Kidney capillary endothelial cell (primary cell): ENCODE measurements at places on chromosomes 1 and 21.

DNA sequence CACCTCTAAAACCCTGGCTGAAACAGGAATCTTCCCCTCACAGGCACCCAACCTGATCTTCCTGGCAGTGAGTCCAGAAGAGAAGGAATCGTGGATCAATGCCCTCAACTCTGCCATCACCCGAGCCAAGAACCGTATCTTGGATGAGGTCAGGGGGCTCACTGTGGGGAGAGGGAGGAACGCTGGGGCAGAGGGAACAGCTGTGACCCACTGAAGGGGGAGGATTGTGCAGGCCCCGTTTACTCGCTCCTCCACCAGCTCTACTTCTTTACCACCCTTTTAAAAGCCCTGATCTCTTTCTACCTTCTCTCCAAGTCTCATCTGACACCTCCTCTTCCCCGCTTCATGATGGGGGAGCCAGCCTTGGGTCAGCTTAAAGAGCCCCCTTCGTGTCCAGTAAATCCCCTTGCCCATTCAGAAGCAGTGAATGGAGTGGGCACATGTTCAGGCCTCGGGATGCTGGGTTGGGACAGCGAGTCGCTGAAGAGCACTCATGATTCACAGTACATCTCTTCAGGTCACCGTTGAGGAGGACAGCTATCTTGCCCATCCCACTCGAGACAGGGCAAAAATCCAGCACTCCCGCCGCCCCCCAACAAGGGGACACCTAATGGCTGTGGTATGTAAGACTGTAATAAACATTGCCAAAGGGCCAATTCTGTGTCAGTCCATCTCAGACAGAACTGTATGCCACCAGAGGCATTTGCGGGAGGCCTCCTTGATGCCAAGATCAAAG, 7.3 kb downstream of the PLEKHO1 start:
- DNase-seq = no peak

GRCh38 chr1:207825409-207825695, 73.5 kb downstream of the CD46 start:
- no peak for DNase-seq

GRCh38 chr1:218347723-218348627, 2.8 kb downstream of the TGFB2 start:
- no peak for DNase-seq

DNA sequence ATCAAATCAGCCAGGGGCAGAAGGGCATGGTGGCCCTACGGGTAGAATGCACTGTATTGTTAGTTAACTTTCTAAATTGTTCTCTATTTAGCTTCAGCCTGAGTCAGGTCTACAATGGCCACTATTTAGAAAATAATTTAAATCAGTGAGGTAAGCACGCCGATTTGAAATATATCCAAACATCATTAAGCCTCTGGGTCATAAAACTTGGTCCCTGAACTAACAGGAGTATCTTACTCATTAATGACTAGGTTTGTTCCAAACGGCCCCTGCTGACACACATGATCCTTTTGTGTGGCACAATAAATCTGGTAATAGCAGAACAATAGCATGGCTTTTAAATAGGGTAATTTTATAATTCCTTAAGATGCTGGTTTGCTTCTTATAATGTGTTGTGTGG, 48.4 kb downstream of the STX6 start:
- no peak for DNase-seq

GRCh38 chr1:208002672-208003071, 91.7 kb upstream of the CD34 start:
- DNase-seq = no peak

DNA sequence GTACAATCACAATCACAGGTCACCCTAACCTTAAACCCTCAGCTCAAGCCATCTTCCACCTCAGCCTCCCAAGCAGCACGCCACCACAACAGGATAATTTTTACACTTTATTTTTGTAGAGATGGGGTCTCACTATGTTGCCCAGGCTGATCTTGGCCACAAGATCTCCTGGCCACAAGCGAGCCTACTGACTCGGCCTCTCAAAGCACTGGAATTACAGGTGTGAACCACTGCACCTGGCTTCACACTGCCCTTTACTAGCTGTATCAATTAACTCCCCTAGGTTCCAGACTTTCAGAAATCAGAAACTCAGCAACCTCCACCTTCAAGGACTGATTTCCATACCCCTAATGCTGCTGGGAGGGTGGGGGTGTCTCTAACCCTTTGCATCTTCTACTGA, 37.0 kb downstream of the NUP133 start:
- no peak for DNase-seq

- DNase-seq = no peak
These were observed 2.0 kb upstream of the ANGEL2 start for GRCh38 chr1:213017447-213018273.

GRCh38 chr1:67685558-67686266, 711 bp downstream of the GADD45A start:
- no peak for DNase-seq

DNA sequence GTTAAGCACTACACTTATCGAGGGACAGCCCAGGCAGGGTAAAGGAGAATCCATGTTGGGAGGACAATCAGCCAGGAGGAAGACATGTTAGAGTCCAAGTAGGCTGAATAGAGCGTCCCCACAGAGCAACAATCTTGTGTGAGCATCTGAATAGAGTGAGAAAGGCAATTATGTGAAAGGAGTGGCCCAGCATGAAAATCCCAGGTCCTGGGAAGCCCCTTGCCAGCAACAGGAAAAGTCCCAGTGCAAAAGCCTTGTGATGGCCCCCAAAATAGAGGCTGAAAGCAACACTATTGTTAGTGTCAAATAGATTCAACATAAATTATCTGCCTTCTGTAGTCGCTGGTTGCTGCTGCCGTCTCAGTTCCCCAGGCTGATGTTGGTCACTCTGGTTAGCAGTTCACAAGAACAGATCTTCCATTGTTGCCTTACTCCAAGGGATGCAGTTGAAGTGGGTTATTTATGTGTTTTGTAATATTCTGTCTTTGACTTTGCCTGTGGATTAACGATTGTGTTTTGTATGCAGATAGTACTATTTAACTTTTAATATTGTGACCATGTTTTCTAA, 12.1 kb upstream of the ABL2 start:
- no peak for DNase-seq
